ENCODE measurements at places on chromosomes 16 and 17.

DNA sequence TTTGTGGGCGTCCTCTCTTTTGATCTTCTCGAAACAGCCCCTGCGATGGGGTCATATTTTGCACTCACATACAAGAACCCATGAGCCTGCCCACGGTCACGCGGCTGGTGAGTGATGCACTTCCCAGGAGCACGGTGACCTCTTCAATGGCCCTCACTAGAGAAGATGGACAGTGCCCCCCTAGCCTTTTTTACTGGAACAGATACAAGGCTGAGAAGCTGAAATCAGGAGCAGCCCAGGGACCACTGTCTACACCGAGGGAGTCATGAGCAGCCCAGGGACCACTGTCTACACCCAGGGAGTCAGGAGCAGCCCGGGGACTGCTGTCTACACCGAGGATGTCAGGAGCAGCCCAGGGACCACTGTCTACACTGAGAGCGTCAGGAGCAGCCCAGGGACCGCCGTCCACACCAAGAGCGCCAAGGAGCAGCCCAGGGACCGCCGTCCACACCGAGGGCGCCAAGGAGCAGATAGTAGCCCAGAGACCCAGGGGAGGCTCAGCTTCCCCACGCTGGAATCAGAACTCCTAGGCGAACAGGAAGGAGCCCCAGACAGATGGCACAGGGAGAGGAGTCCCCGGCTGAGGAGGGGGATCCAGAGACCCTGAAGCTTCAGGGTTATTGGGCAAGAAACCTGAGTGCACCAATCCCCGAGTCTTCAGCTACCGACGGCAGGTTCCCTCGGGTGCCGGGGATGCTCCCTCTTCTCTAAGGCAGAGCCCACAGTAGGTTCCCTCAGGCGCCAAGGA is 23.7 kb downstream of the ACSF3 start:
- no peak for DNase-seq

DNA sequence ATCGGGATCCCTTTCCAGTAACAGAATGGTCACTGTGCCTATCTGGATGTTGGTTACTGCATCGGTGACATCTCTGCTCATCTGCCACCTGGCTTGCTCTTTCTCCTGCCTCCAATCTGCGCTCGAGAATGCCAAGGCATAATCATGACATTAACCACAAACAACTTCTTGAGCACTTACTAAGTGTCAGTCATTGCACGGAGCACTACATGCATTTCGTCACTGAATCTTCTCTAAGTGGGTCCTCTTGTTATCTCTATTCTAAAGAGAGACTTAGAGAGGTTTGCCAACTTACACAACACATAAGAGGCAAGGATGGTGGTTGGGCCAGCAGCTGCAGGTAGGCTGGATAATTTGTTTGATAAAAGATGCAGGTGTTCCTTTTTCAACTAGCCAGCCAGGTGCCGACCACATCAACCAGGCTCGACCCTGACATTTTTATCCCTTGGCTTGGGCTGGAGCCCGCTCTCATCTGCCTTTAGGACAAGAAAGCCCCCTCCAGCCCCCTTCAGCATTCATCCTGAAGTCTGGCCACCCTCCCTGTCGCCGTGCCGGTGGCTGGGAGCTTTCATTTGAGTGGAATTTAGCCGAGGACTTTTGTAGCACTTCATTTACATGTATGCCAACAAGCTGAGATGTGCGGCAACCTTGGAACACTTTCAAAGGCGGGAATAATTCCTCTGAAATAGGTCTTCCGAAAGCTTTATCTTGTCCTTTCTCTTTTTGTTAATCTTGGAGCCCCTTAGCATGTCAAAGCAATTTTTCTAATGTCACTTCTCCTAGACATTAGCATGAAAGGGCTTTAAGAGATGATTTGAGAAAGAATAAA is 89.3 kb upstream of the NKD1 start:
- DNase-seq = no peak

- peak; percentile 93 for DNase-seq
Measured at GRCh38 chr16:87391950-87392820, at the start of gene MAP1LC3B. MAP1LC3B (plus strand) TSS chr16:87392336; CDS start chr16:87392428, 92 bp downstream.

DNA sequence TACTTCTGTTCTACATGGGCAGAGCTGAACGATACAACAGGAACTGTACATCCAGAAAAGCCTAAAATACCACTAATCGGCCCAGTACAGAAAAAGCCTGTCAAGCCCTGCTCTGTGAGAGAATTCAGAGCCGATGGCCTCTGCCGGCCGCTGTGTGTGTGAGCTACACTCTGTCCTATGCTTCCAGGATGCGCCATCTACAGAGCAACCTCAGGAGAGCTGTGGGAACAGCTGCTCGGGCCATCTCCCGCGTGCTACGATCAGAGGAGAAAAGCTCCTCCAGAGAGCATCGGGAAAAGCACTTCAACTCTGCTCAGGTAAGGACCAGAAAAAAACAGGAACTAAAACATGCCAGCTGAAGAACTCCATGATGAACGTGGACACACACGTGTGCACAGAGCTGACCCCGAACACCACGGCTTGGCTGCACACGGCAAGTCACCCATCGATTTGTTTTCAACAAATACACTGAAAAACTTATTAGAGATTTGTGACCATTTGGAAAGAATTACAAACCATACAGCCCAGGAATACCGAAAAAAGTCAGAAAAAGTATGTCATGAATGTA is 115.9 kb downstream of the ANKRD11 start:
- peak; percentile 55 for DNase-seq

GRCh38 chr17:36705874-36706731 is 104.7 kb downstream of the MRM1 start:
- peak; percentile 27 for DNase-seq

- peak; percentile 65 for DNase-seq
Measured at GRCh38 chr16:79751471-79752184, 151.1 kb upstream of the MAF start.

GRCh38 chr16:84056933-84057332 is 14.3 kb upstream of the SLC38A8 start:
- no peak for DNase-seq

- DNase-seq = no peak
Measured at GRCh38 chr17:38333635-38334295, 10.0 kb downstream of the GPR179 start.

DNA sequence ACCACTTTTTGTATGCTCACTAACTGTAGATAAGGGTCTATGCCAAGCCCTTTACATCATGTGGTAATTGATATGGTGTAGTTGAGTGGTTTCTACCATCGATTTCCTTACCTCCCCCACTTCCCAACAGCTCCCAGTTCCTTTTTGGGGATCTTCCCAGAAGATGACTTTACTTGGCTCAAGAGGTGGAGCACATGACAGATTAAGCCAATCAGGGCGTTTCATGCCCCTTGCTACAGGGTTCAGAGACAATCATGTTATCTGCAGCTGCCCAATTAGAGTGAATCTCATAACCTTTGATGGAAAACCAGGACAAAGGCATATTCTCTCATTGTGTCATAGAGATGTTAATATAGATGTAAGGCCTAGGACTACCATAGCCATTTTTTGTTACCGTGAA is 16.2 kb upstream of the BMERB1 start:
- peak; percentile 63 for DNase-seq

DNA sequence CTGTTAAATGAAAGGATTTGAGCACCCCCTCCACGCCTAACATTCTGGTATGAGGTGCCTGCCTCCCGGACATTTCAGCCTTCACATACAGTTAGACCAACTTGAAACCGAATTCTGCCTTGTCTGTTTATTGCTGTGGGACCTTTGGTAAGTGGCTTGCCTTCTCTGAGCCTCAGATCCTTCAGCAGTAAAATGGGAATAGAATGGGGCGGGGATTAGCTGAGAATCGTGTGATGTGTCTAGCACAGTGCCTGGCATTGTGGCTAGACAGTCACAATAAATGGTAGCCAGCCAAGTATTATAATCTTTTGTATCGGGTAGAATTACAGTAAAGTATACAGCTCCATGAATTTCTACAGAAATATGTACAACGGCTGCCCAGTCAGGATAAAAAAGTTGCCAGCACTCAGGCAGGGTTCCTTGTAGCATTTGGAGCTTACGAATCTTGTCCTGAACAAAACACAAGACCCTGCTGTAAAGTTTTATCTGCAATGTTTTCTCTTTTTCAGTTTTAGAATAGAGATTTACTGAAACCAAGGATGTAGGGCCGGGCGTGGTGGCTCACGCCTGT is 786 bp downstream of the TMC7 start:
- no peak for DNase-seq

GRCh38 chr16:455453-455852 is 30.0 kb downstream of the RAB11FIP3 start:
- DNase-seq = no peak

DNA sequence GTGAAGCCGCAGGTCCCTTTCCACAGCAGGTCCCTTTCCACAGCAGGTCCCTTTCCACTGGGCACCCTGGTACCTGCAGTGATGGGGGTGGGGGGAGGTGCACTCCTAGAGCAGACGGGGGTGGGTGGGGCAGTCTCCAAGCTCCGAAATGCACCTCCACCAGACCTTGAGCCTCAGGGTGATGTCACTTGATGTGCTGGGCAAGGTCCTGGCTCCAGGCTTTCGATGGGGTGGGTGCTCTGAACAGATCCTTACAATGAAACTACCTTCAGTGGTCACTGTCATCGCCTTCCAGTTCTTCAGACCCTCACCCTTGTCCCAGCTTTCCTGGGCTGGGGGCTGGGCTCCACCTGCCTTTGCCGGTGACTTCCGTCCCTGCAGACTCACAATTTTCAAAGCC is 1.5 kb upstream of the METRNL start:
- DNase-seq = no peak

- DNase-seq = peak; percentile 67
Measured at GRCh38 chr16:54630284-54630967, 300.2 kb upstream of the IRX5 start.

GRCh38 chr16:54178478-54178976 is 108.1 kb downstream of the IRX3 start:
- DNase-seq = no peak

DNA sequence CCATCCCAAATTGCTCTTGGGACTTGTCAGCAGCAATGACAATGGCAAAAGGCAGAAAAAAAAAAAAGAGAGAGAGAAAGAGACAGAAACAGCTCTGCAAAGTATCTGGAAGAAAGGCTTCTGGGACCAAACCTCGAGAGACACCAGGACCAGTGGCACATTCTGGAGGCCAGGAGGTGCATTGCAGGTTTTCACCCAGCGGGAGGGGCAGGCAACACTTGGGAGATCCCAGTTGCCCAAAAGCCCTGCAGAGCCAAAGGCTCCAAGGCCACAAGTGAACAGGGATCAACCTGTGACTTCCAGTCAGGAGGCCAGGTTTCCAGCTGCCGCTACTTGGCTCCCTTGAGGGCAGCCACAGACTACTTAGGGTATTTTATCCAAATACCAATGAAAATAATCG is 110.8 kb upstream of the CDH5 start:
- DNase-seq = no peak

- DNase-seq = peak; percentile 97
Measured at GRCh38 chr17:996554-997344, at the start of gene TIMM22. TIMM22 (plus strand) TSS chr17:997129; CDS start chr17:997143, 14 bp downstream.

- DNase-seq = no peak
Measured at GRCh38 chr16:19842426-19843157, 42.1 kb downstream of the GPRC5B start.

- no peak for DNase-seq
Measured at GRCh38 chr16:85670840-85671239, 17.9 kb downstream of the GINS2 start.

DNA sequence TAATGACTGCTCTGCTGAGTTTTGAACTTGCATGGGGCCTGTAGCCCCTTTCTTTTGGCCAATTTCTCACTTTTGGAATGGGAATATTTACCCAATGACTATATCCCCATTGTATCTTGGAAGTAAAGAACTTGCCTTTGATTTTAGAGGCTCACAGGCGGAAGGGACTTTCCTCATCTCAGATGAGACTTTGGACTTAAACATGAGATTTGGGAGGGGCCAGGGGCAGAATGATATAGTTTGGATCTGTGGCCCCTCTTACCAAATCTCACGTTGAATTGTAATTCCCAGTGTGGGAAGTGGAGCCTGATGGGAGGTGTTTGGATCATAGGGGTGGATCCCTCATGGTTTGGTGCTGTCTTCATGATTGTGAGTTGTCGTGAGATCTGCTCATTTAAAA is 42.7 kb upstream of the SDK2 start:
- DNase-seq = no peak

DNA sequence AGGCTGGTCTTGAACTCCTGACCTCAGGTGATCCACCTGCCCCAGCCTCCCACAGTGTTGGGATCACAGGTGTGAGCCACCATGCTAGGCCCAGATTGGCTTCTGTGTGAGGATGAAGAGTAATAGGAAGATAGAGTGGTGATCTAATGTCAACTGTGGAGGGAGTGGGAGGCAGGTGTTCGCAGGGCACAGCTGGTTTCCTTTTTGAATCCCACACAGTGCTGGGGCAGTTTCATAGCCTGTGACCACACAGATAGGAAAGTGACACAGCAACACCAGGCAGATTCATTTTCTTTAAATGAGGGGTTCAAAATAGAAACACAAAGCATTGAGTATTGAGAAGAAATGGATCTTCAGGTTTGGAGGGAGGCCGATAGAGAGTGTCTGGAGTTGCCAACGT is 540.3 kb downstream of the WWOX start:
- no peak for DNase-seq

DNA sequence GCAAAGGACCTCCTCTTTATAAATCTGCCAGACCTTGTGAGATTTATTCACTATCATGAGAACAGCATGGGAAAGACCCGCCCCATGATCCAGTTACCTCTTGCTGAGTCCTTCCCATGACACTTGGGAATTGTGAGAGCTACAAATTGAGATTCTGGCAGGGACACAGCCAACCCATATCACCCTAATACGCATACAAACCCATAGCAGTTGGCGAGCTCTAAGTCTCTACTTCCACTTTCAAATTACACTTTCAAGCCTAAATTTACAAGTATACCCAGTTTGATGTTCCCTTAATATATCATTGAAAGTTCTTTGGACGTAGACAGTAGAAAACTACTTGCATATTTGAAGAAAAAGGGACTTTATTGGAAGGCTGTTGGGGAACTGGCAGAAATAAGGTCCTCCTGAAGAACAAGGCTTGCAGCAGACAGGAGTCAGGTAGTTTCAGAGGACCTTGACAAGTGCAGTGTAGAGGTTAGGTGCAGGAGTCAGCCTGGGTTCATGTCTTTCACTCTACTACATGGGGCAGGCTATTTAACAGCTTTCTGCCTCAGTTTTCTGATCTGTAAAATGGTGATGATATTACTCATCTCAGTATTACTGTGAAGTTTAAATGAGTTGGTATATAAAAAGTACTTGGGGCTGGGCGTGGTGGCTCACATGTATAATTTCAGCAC is 107.9 kb upstream of the EEF2KMT start:
- DNase-seq = no peak

DNA sequence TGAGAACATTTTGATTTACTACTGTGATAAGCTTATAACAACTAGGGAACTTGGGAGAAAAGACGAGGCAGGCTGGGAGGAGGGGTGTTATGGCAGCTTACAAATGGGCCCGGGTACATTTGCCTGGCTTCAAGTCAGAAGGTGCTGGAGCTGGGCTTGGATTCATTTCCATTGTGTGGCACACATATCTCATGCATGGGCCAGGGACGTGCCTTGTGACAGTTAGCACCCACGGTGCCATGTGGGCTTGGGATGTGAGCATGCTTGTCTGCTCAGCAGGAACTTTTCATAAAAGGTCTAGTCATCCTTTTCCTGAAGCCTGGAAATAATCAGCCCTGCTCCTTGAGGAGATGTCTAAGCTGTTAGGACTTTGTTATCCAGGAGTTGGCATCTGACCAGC is 572.2 kb downstream of the CDH13 start:
- DNase-seq = no peak
